ENCODE measurements at places on chromosomes 3 and 15. TPM values are rescaled to one million over a fixed set of nuclear protein-coding genes. Genes with fewer than 3 reads are reported as not detected.
A peak's percentile ranks its signal among the peaks of the same experiment; 100 is the strongest.

- DNase-seq = no peak
- no peak overlapping the region for H3K27ac ChIP-seq
- H3K4me3 ChIP-seq = no peak overlapping the region
- H3K36me3 ChIP-seq = no peaks in the 10 kb centered on the region
- H3K27me3 ChIP-seq = no peaks in the 10 kb centered on the region
- H3K4me1 ChIP-seq = no peaks in the 10 kb centered on the region
Observed at GRCh38 chr3:184742676-184743135, 30.8 kb upstream of the MAGEF1 start.

DNA sequence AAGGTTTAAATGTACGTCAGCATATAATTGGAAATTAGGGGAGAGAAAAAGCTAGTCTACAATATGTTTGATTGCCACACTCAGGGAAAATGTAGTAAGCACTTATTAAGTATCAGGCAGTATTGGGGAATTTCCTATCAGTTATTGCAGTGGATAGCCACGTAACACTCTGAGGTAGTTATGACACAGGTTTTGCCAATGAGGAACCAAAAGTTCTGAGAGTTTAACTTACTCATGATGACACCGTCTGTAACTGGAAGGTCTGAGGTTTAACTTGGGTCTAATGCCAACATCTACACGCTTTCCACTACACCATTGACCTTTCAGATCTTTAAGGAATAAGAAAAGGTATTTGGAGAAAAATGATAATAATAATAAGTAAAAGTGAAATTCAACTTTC lies 89.5 kb downstream of the ZMAT3 start:
- no peak overlapping the region for H3K27ac ChIP-seq
- H3K27me3 ChIP-seq = no peaks in the 10 kb centered on the region
- no peak overlapping the region for H3K4me3 ChIP-seq

DNA sequence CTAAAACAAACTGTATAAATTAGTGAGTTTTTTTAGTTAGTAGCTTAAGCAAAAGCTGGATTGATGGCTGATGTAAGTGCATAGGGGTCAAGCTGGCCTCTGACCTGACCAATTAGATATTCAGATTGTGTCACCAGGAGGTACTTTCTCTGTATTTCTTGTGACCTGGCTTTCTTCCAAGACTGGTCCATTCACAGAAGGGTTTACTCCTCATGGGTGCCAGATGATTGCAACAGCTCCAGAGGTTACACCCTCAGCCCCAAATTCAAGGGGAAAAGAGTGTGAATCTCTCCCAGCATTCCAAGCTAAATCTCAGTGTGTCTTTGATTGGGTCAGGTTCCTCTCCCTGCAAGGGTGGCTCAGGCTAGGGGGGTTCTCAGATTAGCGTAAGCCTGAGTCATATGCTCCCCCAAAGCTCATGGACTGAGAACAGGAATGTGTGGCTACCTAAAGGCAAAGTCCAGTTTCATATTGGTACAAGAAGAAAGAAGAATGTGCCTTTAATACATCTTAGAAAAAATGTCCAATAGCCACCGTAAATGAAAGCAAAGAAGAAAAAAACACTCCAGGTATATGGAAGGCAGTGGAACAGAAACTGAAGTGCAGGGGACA lies 16.5 kb downstream of the PML start:
- no peak overlapping the region for H3K27ac ChIP-seq
- no peak for DNase-seq
- no peak overlapping the region for H3K4me3 ChIP-seq
- H3K36me3 ChIP-seq = peaks cover 12% of the 10 kb centered on the region
- no peaks in the 10 kb centered on the region for H3K27me3 ChIP-seq

GRCh38 chr3:136750897-136751315 lies 1.3 kb downstream of the STAG1 start:
- no peaks in the 10 kb centered on the region for H3K27me3 ChIP-seq
- H3K4me3 ChIP-seq = peak overlapping the region; percentile 95

- H3K36me3 ChIP-seq = peaks cover 4% of the 10 kb centered on the region
- H3K27ac ChIP-seq = no peak overlapping the region
- no peaks in the 10 kb centered on the region for H3K4me1 ChIP-seq
- H3K27me3 ChIP-seq = no peaks in the 10 kb centered on the region
- no peak for DNase-seq
Observed at GRCh38 chr3:28903171-28903601, 377.7 kb upstream of the RBMS3 start.

The RAB6B gene
- total RNA-seq = 12.3 TPM

The AMIGO3 gene
- total RNA-seq = 3.0 TPM

GRCh38 chr3:157516928-157517327 lies 13.7 kb upstream of the VEPH1 start:
- H3K36me3 ChIP-seq = peaks cover 3% of the 10 kb centered on the region
- H3K4me1 ChIP-seq = no peaks in the 10 kb centered on the region
- H3K4me3 ChIP-seq = no peak overlapping the region
- H3K27me3 ChIP-seq = no peaks in the 10 kb centered on the region
- no peak for DNase-seq
